ENCODE measurements at places on chromosomes 1 and 21.

DNA sequence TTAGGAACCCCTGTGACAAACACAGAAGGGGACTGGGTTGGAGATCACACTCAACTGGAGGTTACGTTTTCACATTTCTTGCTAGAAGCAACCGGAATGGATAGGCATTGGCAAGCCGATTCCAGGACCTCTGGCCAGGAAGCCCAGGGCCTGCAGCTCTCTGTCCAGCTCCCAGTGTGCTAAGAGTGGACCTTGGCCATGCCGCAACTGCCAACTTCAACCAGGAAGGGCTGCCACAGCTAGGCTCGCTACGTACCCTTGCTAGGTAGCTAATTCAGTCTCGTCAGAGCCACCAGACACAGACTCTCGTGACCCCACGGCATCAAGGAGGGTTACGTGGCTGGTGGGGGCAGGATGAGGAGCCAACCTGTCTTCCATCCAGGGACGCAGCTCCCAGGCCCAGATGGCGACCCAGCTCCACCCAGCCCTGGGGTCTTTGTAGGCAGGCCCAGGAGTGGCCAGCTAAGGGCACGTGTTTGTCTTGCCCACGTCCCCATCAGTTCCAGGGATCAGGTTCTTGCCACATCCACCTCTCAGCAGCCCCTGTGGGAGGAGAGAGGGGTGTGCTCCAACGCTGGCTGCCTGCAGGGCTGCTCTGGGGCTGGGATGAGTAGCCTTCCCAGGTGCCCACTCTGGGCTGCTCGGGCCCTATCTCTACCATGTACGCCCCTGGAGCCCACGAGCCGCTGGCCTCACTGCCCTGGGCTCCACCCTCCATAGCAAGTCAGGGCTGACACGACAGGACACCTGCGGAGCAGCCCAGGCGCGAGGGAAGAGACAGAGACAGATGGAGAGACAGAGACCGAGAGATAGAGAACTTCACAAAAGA, 39.2 kb downstream of the UBE2G2 start:
- DNase-seq = no peak

- no peak for DNase-seq
Measured at GRCh38 chr1:226215239-226215638, 8.2 kb upstream of the MIXL1 start.

DNA sequence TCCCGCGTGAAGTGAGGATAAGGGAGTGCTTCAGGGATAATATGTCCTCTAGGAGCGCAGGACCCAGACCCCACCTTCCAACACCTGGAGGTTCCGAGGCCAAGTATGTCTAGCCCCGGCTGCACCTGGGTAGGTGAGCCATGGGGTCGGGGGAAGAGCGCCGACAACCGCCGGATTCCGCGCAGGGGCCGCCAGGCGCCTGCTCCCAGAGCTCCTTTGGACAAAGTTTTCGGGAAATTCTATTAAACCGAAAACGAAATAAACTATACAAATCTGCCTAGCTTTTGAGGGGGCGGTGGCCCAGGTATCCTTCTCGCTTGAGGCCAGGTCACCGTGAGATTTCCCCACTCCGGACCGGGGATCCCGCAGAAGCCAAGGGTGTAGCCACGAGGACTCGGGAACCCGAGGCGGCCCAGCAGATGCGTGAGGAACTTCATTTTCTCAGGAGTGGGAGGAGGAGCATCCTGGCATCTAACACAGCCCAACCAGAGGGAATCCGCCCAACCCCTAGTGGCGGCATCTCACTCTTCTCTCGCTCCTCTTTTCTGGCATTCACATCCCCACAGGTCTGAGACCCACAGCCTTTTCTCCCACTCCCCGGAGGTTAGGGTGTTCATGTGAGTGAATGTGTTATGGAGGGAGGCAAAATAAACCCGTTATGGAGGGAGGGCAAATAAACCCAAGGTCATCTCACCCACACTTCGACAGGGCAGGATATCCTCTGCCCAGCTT, 2.3 kb upstream of the DMRTA2 start:
- no peak for DNase-seq

- DNase-seq = no peak
Measured at GRCh38 chr1:58264462-58264861, 282.1 kb downstream of the OMA1 start.

DNA sequence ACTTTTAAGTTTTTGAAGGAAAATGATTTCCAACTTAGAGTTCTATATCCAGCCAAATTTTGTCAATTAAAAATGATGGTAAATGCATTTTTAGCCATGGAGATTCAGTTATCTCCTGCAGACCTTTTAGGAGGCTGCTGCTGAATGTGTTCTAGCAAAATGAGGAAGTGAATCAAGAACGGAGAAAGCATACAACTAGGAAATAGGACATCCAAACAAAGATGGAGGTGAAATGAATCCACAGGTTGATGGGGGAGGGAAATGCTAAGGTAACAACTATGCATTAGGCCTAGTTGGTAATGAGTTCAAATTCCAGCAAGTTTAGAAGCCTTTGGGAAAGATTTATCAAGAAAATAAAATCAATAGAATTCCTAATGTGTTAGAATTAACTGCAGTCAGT, 80.5 kb downstream of the FNBP1L start:
- no peak for DNase-seq

DNA sequence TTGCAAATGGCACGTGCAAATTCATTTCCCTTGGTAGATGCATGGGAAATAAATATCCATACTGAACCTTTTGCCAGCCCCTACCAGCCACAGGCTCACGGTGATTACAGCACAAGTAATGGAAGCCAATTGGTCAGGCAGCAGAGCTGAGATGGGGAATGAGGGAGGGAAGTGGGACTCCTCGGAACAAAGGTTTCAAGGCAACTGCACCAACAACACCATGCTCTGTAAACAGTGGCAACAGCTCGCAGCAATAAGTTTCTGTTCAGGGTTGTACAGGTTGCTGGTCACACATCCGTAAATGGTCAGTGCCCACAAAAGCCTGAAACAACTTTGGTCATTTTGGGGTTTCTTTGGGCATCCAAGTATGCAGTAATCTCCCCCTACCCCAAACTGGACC, 62.7 kb upstream of the LPGAT1 start:
- DNase-seq = no peak

DNA sequence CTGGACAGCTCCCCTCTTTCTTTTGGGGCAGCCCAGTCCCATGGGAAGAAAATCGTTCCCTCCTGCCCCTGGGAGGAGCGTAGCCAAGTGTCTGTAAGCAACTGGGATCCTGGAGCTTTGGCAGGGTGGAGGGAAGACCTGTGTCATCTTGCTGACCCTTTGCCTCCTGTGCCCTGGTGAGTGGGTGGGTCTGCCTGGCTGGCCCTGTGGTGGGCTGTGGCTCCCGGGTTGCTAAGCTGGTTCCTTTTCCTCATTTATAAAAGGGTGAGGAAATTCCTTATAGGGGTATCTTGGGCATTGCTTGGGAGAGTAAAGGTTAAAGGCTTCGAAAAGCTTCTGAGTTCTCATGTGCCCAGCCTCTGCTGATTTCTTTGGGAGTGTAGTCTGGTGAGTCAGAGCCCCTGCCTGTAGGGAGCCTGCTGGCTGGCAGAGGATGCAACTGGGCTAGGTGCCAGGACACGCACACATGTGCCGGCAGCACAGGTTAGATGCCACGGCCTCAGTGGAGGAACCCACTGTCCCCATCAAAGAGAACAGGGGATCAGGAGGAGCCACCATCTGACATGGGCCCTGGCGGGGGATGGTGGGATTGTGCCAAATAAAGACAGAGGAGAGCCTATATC, 85.2 kb downstream of the ARHGEF10L start:
- peak; percentile 82 for DNase-seq

- no peak for DNase-seq
Measured at GRCh38 chr1:225972344-225973152, 26.6 kb downstream of the SDE2 start.

DNA sequence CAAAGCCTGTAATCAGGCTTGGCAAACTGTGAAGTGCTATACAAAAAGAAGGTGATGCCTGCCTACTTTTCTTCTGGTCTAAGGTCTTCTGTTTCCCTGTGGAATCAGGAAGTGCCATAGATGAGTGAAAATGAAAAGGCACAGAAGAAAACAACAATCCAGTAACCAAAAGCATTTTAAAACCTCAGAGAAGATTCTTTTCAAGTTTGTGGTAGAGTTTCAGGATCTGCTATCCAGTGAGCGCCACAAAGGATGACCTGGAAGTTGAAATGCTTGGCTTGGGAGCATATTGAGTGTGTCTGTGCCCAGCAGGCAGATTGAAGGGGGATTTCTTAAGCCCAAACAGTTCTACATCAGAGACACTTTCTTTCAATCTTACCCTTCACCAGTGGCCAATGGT, 272.2 kb downstream of the PAPPA2 start:
- no peak for DNase-seq

DNA sequence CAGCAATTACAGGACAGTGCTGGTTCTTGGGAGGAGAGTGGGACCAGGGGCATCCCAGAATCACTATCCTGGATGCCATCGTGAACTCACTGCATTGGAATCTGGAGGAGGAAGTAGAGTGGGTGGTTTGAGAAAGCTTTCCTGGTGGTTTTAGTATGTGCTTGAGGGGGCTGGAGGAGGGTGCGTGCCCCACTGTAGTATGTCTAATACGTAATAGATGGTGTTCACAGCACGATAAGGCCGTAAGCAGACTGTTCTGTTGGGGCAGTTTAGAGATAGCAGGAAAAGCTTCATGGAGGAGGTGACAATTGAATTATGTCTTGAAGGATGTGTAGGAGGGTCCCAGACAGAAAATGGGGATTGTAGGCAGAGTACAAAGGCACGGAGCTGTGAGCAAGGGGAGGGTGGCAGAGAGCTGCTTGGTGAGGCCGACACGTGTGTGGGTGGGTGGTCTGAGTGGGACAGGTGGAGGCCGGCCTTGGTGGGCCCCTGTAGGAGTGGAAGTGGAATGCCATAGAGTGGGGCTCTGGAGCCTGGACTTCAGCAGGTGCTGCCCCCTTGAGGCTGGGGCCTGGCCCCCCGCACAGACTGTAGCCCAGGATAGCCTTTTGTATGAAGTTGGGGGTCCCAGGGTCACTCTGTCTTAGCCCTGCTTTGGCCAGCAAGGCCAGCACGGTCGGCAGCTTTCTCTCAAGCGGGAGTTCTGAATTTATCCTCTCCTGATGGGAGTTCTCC, 37.0 kb downstream of the IL6R start:
- DNase-seq = peak; percentile 66

DNA sequence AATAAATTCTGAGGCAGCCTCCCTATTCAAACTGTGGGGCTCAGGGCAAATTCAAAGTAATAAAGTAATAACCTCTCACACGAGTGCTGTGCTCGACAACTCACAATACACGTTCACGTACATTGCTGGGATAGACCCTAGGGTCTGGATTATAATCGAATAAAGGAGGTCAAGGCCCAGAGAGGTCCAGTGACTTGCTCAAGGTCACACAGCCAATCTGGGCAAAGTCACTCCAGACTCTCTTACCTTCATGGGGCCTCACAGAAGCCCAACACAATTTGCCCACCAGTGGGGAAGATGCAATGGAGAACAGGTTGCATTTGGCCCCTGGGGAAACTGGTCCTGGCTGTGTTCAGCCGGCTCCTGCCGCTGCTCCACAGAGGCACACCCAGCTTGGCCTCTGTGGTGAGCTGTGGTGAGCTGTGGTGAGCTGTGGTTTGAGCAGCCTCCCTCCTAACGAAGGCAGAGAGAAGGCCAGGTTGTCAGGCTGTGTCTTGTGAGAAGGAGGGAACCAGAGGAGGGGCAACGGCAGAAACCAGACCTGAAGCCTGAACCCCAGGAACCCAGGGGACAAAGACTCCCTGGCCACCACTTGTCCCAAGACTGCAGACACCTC, 35.1 kb downstream of the NUAK2 start:
- peak; percentile 62 for DNase-seq

DNA sequence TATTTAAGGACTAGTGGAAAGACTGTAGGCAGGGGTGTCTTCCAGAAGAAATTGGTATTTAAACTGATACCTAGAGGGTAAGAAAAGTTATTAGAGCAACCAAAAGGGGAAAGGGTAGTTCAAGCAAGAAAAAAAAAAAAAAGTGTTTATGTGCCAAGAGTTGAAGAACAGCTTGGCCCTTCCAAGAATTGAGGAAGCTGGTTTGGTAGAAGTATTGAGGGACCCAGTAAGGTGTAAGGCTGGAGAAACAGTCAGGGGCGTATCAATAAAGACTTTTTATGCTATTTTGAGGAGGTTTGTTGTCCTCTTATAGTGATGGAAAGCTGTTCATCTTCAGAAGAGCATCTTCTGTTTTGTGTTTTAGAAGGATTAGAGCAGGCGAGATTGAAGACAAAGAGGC, 108.3 kb downstream of the PTPRC start:
- no peak for DNase-seq

DNA sequence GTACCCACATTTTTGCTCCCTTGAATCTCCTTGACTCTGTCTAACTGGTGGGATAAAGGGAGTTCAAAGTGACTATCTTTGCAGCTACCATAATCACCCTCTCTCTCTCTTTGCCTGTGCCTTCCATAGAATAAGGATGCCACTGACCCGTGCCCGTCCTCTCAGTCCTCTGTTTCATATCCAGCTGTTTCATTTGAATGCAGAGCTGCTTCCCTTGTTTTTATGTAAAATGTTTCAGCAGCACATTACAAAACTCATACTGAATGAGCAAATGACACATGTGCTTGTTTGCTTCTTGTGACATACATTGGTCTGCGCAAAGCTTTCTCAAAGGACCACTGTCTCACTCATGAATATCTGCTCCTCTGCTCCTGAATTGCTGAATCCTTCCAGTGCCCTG, 38.4 kb downstream of the CDC42 start:
- DNase-seq = no peak

GRCh38 chr1:84877592-84877991, 15.4 kb downstream of the LPAR3 start:
- DNase-seq = no peak

DNA sequence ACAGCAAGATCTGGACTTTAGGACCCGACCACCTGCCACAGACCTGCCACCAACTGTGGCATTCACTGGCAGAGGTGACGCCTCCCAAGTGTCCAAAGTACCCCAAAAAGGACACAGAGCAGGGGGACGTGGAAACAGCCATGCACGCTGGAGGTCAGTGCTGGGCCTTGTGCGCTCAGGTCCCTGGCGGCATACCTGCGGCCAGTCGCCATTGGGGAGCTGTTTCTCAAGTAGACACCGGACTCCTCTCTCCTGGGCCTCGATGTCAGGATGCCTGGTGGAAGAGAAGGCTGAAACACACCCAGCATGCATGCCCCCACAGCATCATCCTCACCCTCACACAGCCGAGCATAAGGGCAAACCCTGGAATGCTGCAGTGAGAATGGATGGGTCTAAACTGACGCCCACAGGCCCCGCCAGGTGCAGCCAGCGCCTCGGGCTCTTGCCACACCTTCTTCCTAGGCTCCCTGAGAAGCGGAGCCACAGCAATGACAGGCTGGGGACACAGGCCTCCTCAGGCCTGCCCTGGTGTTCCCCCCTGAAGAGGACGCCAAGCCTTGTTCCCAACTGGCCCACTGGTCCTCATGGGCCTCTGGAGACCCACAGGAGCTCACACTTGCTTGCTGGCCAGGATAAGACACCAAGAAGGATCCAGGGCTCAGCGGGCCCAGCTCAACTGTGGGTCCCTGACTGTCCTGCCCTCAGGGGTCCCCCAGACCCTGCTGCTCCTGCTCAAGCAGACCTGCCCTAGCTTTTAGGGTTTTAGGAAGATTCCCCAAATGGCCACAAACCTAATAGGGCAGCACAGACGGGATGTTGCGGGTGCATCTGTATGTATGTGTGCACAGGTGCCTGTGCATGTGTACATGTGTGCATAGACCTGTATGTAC, 7.7 kb upstream of the SPATC1L start:
- DNase-seq = no peak

GRCh38 chr1:217542136-217542777, 88.6 kb downstream of the GPATCH2 start:
- no peak for DNase-seq

- DNase-seq = peak; percentile 12
Measured at GRCh38 chr1:163036671-163037070, 32.5 kb upstream of the RGS4 start.

All from urothelium cell line (cell line).